ENCODE measurements at places on chromosomes 3 and 15. TPM values are rescaled to one million over a fixed set of nuclear protein-coding genes. Genes with fewer than 3 reads are reported as not detected.

Gene SLC24A5
- total RNA-seq: not detected

DNA sequence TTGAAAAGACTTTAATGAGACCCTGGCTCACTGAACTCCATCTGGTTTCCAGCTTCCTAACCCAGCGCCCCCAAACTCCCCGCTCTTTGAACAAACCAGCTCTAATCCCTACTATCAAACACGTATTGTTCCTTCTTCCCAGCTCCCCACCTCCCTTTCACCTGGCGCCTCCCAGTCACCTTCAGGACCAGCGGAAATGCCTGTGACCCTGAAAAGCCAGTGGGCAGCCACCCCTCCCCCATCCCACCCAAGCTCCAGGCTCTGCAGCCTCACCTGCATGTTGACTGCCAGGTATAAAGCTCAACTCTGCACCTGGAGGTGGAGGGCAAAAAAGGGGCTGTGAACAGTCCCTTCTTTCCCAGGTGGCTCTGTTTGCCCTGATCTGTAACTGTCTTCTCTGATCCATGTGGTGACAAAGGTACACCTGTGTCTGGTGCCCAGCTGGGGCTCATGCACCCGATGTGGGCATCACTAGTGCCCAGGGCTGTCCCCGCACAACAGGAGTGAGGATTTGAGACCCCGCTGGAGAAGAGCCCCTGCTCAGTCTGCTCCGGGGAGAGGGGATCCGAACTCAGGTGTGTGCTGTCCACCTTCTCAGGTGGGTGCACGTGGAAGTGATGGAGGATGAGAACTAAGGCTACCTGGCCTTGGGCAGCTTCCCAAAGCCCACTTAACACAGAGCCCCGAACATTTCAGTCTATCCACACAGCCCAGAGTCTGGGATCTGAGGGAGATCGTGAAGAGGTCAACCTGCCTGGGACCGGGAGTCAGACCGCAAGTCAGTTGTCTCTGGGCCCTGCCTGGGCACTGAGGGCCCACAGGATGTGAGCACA, 128.9 kb downstream of the NSMCE3 start:
- peaks cover 19% of the 10 kb centered on the region for H3K27me3 ChIP-seq
- no peaks in the 10 kb centered on the region for H3K36me3 ChIP-seq
- no peak overlapping the region for H3K4me3 ChIP-seq
- H3K27ac ChIP-seq: no peak overlapping the region
- peaks cover 5% of the 10 kb centered on the region for H3K4me1 ChIP-seq

DNA sequence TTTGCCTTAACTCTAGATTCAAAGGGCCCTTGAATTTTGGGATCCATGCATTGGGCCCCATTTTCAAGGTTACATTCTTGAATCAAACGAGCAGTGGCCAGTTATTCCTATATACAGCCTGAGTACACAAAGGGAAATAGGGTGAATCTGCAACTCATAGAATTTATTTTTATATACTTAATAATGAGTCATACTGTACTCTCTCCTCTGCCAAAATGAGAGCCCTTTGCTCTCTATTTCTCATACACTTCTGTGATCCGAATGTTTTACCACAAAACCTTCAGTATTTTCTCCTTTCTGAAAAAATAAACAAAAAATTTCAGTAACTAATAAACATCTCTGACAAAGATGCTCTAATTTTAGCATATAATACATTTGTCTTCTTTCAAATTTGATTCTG, 116.7 kb downstream of the SERPINI1 start:
- H3K36me3 ChIP-seq: no peaks in the 10 kb centered on the region
- H3K4me3 ChIP-seq: no peak overlapping the region
- peaks cover 4% of the 10 kb centered on the region for H3K27me3 ChIP-seq

DNA sequence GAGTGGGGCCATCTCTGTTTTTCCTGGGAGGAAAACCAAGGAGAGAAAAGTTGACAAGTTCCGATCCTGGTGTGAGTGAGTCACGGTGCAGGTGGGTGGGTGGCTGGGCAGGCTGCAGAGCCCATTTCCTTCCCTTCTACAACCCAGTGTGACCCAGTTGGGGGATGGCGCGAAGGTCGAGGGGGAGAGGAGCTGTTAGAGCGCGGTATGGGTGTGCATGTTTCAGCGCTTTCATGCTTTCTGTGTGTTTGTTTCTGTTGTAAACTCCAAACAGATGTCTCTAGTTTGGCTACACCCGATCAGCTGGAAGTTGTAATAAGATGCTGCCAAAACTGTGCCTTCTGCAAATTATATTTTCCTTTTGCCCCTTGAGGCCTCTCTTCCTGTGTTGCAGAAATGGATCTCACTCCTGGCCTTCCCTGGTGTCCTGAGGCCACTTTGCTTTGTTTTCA, 3.8 kb downstream of the FAM43A start:
- H3K36me3 ChIP-seq: no peaks in the 10 kb centered on the region
- no peak for DNase-seq
- peaks cover 60% of the 10 kb centered on the region for H3K27me3 ChIP-seq
- H3K27ac ChIP-seq: no peak overlapping the region

- H3K27ac ChIP-seq: no peak overlapping the region
- no peaks in the 10 kb centered on the region for H3K36me3 ChIP-seq
- H3K4me3 ChIP-seq: no peak overlapping the region
- H3K27me3 ChIP-seq: peaks cover 6% of the 10 kb centered on the region
- H3K4me1 ChIP-seq: peaks cover 6% of the 10 kb centered on the region
Measured at GRCh38 chr3:69747511-69748258, 8.4 kb downstream of the MITF start.

GRCh38 chr15:67556976-67557570, 14.6 kb downstream of the MAP2K5 start:
- no peak for DNase-seq
- peaks cover 3% of the 10 kb centered on the region for H3K4me1 ChIP-seq
- no peak overlapping the region for H3K27ac ChIP-seq
- peaks cover 40% of the 10 kb centered on the region for H3K36me3 ChIP-seq

DNA sequence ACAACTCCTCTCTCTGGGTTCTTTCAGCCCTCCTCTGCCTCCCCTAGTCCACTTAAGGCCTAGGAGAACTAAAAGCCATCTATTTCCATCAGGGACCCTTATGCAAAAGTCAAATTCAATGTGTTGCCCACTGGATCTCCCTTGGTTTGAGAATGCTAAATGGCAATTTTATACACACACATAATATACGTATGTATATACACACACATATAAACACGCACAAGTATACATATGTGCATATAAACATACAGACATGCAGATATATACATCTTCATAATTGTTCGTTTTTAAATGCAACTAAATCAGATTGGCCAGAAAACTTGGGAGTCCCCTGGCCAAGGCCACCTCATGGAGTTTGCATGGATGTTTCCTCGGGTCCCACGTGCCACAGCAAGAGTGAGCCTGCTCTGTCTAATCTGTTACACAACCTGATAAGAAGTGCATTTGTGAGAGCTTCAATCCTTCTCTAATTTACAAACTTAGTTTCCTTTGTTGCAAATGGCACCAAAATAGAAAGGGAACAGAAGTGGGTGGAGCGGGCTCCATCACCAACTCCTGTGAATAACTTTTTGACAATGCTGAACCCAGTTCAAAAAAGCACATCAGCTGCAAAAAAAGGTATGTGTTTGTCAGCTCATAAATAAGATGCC, 84.2 kb downstream of the FOXP1 start:
- no peak for DNase-seq
- peaks cover 21% of the 10 kb centered on the region for H3K36me3 ChIP-seq
- H3K4me1 ChIP-seq: peaks cover 66% of the 10 kb centered on the region
- H3K27me3 ChIP-seq: no peaks in the 10 kb centered on the region

Gene ATP2C1
- 58.5 TPM for total RNA-seq

Measured in activated CD4-positive, alpha-beta T cell treated with anti-CD3 and anti-CD28 coated beads, Interleukin-2, amount 10 ng/mL, durations not matched to agents 7 days and 5 days (primary cell).